ENCODE measurements at places on chromosomes 5 and 9.

GRCh38 chr9:87742813-87743428 lies 17.0 kb downstream of the CTSL start:
- DNase-seq: no peak

DNA sequence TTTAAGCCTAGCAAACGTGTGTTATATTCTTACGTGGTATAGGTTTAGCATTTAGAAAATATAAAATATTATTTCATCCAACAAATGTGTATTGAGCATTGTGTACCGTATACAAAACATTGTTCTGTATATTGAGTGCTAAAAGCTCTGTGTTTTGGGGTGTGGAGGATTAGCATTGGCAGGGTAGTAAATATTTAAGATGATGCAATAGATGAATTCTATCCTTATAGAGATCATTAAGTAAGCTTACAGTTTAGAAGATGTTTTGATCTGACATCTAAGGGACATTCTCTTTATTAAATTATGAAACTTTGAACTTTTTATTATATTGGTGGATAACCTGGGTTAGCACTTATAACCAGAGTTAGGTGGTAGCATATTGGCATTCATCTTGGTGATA lies 48.5 kb upstream of the GLIPR2 start:
- no peak for DNase-seq

- no peak for DNase-seq
Observed at GRCh38 chr9:95952471-95952870, 77.0 kb downstream of the ERCC6L2 start.

- DNase-seq: no peak
Observed at GRCh38 chr5:13910637-13911288, 33.7 kb downstream of the DNAH5 start.

- no peak for DNase-seq
Observed at GRCh38 chr5:151574444-151574996, 16.6 kb downstream of the FAT2 start.

DNA sequence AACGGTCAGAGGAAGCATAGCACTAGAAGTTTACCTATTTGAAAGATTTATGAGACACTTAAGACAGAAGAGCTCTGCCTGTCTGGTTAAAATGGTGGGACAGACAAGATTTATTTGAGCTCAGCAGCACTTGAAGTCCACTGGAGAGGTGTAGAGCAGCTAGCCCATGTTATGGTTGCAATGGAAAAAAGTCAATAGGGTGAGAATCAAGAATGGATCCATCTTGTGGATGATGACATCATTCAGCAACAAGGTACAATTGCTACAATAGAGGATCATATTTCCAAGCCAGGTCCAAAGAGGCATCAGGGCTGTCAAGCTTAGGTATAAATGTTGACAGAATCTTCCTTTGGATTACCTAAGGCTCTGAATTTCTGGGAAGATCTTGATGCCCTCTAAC lies 21.1 kb upstream of the ZNF131 start:
- no peak for DNase-seq

GRCh38 chr9:79952401-79952800 lies 380.6 kb downstream of the TLE4 start:
- no peak for DNase-seq

GRCh38 chr9:28001096-28001495 lies 427.8 kb upstream of the C9orf72 start:
- no peak for DNase-seq

- DNase-seq: no peak
Observed at GRCh38 chr5:156686380-156686779, 163.7 kb upstream of the PPP1R2B start.

DNA sequence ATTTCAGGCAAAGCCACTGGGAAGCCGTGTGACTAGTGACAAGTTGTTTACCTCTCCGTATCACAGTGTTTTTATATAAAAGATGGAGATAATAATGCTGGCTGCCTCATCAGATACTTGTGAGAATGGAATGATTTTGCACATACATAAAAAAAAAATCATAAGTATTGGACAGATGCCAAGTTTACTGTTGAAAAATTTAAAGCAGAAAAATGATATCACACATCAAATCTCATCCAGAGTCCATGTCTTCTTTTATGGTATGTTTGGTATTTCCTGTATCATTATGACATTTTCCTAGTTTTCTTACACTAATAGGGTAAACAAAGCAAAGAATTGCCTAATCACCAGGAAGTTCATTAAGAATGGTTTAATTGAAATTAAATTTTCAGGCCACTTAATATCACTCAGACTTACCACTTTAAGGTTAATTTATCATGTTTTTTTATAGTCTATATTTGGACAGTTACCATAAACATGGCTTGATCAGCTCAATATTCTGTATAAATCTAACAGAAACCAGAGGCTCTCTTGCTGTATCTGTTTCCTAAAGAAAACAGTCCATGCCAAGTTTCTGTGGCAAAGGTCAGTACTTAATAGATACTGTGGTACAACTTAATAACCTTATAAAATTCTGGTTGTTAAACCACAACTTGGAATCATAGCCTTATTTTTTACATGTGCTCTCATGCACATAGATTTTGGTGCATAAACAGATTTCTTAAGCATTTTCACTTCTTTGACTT lies 656.5 kb upstream of the RIOK2 start:
- no peak for DNase-seq

- DNase-seq: no peak
Observed at GRCh38 chr5:67679184-67679841, 482.7 kb upstream of the CD180 start.

DNA sequence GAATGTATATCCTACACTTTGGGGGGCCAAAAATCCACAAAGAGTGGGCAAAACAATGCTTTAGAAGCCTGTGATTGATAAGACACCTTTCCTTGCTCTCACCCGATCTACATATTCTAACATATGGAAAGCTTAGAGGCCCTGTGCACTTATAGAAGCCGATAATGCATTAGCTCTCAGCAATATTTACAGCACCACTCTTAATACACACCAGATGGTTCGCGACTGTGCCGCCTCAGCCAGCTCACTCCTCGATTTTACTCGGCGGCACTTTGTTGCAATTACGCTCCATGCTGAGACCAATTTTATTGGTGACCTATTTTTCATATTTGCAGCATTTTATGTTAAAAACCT lies 18.8 kb downstream of the NR2F1 start:
- DNase-seq: no peak

DNA sequence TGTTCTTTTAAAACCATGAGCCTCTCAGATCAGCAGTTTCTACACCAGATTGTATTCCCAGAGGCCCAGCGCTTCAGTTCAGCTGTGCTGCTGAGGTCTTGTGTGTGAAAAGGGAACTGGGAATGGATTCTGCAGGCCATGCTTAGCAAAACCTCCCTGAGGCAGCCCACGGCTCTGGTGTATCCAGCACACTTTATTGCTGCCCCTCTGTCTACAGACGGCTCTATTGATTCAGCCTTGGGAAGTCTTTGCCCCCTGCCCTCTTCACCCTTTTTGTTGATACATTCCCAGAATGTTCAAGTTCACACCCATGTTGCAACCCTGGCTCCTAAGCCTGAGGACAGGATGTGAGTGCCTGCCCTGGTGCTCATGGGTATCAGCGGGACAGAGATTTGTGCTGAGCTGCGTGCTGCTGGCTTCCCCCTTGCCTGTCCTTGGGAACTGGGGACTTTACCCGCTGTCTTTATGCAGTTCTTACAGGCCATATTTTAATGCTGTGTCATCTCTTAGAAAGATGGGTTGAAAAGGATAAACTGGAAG lies 37.3 kb downstream of the ARHGAP26 start:
- no peak for DNase-seq

GRCh38 chr9:37466037-37466709 lies 923 bp upstream of the ZBTB5 start:
- DNase-seq: no peak

GRCh38 chr5:176768174-176768970 lies 42.0 kb upstream of the UNC5A start:
- DNase-seq: no peak

GRCh38 chr5:65121880-65122436 lies 353.2 kb downstream of the CWC27 start:
- DNase-seq: no peak

DNA sequence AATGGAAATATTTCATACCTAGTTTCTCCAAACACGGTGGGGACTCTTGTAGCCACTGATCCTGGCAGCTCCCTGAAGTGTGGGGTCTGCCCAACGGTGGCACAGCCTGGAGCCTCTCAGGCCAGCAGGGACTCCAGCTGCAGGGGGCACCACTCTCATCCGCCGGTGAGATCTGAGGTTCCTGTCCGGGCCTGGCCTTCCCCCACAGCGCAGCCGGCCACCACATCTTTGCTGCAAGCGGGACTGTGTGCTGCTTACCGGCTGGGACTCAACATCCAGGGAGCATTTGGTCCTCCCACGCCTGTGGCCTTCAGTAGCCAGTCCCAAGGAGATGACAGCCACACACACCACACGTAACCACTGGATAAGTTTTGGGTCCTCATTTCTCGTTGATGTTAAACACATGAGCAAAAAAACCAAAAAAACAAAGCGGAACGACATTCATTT lies 7.7 kb upstream of the NKX2-5 start:
- DNase-seq: no peak

DNA sequence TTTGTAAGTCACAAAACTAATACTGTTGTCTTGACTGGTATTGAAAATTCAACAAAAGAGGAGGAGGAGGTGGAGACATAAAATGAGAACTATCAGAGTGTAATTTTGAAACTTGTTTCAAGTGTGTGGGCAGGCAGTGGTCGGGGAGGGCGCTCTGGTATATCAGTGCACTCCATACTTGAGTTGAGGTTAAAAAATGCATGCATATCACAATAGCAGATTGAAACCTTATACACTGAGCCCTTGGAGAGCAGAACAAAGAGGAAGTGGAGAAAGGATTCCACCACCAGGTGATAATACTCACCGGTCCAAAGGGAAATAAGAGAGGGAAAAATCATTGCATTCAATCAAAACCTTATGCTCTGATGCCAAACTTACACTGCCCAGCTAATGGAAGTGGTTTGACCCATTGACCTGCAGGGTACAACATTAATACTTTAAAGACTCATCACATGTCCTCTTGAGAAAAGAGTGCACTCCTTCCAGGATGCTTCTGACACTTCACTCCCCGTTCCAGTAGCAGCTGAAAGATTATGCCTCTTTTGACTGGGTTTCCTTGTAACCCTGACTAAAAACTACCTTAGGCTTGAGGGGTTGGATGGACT lies 79.5 kb upstream of the FAM169A start:
- no peak for DNase-seq

DNA sequence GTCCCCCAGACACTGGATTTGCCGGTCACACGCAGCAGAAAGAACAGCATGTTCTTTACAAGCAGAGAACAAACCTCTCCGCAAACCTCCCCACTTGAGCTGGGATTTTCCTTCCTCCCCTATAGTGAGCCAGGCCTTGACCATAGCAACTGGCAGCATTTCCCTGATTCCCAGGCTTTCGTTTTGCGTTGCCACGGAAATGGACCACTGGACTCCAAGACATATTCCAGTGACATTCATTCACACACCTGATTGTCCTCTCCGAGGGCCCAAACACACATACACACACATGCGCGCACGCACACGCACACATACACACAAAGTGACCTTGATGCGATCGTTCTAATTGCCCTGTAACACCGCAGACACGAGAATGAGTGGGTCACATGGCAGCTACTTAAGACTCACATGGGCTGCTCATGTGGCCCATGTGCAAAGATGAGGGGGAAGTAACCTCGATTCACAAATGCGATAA lies 80.9 kb upstream of the CPEB4 start:
- DNase-seq: no peak

DNA sequence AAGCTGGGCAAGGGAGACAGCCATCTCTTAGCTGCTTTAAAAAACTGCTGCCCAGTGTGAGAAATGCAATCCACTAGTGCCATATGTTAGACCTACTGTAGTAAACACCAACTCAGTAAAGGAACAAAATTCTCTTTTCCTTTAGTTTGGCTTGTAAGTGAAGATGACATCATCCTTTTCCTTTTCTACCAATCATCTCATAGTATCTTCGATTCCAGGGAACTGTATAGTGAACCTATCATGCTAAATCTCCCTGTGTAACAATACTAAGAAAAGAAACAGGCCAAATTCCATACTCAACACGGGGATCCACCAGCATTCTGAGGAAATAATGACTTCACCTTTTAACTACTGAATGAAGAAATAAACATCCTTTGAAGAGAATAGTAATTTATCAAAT lies 100.1 kb downstream of the RAPGEF6 start:
- DNase-seq: no peak

- DNase-seq: no peak
Observed at GRCh38 chr5:149062371-149063016, 368 bp downstream of the SH3TC2 start.

DNA sequence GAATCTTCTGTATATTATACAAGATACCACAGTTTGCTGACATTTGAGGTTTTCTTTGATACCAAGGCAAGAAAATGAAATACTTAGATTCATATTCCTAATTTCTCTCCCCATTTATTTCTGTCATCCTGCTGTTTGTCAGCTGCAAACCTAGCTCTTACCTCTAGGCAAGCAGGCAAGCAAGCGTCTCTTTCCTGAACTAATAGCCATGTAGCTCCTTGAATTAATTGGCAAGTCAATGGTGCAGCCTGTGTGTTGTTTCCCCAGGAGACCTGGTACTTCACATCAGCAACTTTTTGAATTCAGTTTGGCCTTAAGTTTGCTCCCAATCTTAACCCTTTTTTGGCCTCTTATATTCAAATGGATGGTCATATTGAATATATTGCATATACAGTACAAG lies 573.6 kb upstream of the ARRDC3 start:
- DNase-seq: no peak

Measured in cortex of kidney (tissue), 1 donor.